ENCODE measurements at places on chromosomes 2 and 18. TPM values are rescaled to one million over a fixed set of nuclear protein-coding genes. Genes with fewer than 3 reads are reported as not detected.

Gene SOCS6
- total RNA-seq = 30.2 TPM

Gene KCNIP3
- 5.3 TPM for total RNA-seq

Gene CRACDL
- total RNA-seq = 6.2 TPM

Gene PSMA8
- total RNA-seq = not detected

Gene TUBA3E
- total RNA-seq = not detected

Gene POLR1B
- 29.3 TPM for total RNA-seq

Gene DCC
- 5.4 TPM for total RNA-seq

Gene CD226
- 0.92 TPM for total RNA-seq

Gene TSHZ1
- total RNA-seq = 21.8 TPM

Gene ITGA6
- total RNA-seq = 26.1 TPM

Gene CNTNAP5
- 5.0 TPM for total RNA-seq

Gene RSAD2
- 3.4 TPM for total RNA-seq

- DNase-seq = no peak
Measured at GRCh38 chr18:58943896-58944295, 79.2 kb downstream of the ZNF532 start.

DNA sequence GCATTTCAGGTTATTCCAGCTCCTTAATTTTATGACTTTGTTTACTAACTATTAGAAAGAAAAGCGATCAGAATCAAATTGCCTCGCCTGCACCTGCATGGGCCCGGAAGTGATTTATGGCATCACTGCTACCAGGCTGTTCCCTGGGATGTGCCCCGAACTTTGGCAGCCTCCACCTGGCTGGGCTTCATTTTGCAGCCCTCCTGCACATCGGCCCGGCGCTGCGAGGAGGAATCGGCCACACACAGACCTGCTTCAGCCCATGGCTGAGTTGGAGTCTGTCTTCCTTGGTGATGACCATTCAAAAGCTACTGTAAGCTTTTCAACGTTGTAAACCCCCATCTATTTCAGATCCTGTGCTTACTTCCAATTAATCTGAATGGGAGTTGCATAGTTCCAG is 638.0 kb downstream of the RNF144A start:
- DNase-seq = no peak

GRCh38 chr2:29632018-29632417 is 289.4 kb downstream of the ALK start:
- DNase-seq = no peak

- DNase-seq = peak; percentile 2
Measured at GRCh38 chr18:3075491-3075890, 62.5 kb upstream of the LPIN2 start.

- peak; percentile 73 for DNase-seq
Measured at GRCh38 chr18:3498698-3499471, 48.9 kb downstream of the TGIF1 start.

- no peak for DNase-seq
Measured at GRCh38 chr18:41545091-41545888, 409.7 kb upstream of the PIK3C3 start.

DNA sequence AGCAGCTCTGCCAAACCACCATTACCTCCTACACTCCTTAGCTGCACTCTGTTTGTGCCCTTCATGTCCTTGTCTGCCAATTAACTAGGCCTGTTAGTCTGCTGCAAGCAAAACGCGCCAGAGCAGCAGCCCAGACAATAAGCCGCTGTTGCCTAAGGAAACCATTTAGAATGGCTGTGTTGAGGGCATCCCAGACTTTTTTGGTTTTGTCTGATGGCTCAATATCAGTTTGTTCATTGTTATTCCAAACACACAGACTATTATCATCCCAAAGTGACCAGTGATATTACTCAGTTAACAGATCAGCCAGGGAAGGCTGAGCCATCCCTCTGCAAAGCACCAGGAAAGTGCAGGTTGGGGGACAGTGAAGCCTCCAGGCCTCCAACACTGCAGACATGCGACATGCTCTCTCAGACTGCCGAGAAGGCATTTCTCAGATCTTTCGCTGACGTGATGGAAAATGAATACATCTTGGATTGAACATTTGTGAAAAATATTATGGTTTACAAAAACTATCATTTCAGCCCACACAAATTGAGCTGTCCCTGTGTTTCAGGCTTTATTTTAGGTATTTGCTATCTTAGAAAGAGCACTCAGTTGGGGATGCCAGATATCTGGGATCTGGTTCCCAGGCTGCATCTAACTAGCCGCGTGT is 182.0 kb upstream of the HNRNPA3 start:
- no peak for DNase-seq

GRCh38 chr18:40956213-40956612 is 998.8 kb upstream of the PIK3C3 start:
- DNase-seq = no peak

- DNase-seq = no peak
Measured at GRCh38 chr2:239278361-239278760, 122.5 kb downstream of the HDAC4 start.

- DNase-seq = no peak
Measured at GRCh38 chr2:29425866-29426265, 310.7 kb downstream of the CLIP4 start.

DNA sequence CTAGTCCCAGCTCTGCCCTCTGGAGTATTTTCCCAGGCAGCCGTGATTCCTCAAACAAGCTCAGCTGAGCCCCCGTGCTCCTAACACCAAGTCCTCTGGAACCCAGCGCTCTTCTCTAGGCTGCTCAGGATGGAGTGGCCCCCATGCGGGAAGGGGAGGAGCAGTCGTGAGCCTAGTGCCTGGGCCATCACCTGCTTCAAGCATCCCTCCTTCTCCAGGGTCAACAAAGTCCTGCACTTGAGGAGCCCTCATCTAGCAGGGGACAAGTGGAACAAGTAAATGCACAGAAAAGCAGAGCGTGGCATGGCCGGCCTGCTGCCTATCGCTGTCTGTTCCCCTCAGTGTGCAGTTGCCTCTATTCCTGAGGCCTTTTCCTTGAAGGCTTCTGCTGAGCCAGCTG is 168.6 kb downstream of the INHBB start:
- DNase-seq = no peak

GRCh38 chr2:108587621-108588020 is 53.4 kb downstream of the LIMS1 start:
- DNase-seq = no peak

DNA sequence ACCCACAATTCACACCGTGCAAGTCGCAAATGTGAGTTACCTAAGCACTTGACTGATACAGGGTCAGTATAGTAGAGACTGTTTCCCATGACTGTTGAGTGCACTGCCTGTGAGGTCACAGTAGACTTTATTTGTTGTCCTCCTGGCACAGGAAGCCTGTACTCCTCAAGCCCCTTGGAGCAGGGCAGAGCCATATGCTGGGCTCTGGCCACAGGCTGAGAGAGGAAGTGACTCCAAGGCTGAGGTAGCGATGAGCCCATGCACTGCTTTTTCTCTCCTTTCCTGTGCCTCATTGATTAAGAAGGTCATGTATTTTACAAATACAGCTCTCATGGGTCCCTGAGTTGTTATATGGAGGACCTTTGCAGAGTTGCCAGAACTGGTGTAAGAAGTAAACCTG is 287.7 kb downstream of the SRBD1 start:
- DNase-seq = no peak

- no peak for DNase-seq
Measured at GRCh38 chr2:20541651-20542050, 94.8 kb downstream of the RHOB start.

- no peak for DNase-seq
Measured at GRCh38 chr2:201234663-201235135, 25.6 kb upstream of the CASP8 start.

DNA sequence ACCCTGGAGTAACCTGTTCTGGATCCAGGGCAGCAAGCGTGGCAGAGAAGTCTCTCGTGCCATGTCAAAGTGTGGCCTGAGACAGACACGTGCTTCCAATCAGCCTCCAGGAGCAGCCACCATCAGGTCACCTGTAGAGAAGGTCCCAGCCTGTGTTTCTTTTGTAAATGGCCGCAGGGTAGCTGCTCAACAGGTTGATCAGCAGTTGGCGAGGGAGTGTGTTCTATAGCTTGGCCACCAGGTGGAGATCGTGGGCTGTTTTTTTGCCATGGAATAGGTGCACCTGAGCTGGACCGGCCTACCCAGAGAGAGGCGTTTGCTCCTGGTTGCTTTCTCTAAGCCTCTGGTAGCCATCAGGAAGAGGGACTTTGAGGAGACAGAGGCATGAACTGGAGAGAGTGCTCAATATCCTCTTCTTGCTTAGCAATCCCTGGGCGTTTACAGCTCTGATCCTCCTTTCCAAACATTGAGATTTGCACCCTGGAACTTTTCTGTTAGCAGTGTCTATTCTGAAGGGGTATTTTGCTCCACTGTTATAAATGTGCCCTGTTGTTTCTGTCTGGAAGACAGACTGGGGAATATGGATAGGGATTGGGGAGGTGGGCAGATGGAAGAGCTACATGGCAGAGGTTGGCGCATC is 34.2 kb upstream of the EN1 start:
- peak; percentile 75 for DNase-seq

- DNase-seq = no peak
Measured at GRCh38 chr2:127950264-127950663, 64.5 kb upstream of the AMMECR1L start.

GRCh38 chr2:25682082-25682481 is 8.7 kb upstream of the DTNB start:
- no peak for DNase-seq

GRCh38 chr2:160463245-160463644 is 30.4 kb downstream of the RBMS1 start:
- no peak for DNase-seq

DNA sequence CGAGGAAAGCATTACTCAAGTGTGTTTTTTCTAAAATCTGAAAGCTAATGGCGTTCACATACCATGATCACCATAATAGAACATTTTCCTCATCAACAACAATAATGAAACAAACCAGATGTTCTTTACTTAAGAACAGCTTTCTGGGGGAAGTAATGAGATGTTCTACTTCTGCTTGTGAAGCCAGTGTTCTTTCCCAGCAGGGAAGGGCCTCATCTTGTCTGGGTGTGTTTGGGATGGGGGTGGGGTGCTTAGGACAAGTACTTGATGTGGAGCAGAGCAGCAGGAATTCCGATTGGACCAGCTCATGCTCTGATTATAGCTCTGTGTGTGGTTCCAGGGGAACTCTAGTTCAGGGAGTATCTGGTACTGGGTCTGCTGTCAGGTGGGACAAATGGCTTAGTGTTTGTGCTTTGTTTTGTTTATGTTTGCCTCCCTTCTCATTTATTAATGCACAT is 163.0 kb upstream of the NOSTRIN start:
- no peak for DNase-seq

DNA sequence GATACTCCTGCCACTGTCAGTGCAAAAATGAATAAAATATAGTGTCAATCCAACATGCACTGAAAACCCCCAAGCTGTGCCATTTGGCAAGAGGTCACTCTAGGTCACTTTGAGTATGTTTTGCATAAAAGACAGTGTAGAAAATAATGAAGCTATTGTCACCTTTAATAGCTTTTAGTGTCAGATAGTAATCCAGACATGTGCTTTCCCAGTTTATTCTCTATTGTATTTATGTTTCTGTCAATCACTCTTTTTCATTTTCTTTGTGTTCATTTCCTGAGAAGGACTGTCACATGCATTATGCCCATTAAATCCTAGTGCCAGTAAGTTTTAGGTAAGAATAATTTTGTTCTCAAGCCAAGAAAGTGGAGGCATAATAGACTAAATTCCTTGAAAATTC is 1073.9 kb upstream of the CDH2 start:
- no peak for DNase-seq
